Breast epithelium (tissue), 4 donors: ENCODE measurements at places on chromosomes 4 and X.

GRCh38 chr4:121765971-121766538 lies 1.1 kb upstream of the SMIM43 start:
- no peak for DNase-seq

DNA sequence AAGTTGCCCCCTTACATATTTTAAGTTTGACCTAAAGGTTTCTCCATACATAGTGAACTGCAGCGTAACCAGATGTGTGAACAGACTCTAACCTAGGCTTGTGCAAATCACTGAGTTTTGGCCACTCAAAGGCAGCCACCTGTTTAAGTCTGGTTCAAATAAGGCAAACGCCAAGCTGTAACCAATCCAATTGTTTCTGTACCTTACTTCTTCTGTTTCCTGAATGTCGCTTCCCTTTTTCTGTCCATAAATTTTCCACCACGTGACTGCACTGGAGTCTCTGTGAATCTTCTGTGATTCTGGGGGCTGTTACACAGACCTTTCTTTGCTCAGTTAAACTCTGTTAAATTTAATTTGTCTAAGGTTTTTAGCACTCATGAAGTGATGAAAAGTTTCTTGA lies 618.8 kb downstream of the GLUD2 start:
- DNase-seq = no peak

GRCh38 chr4:120517966-120518365 lies 404.6 kb downstream of the PRDM5 start:
- DNase-seq = no peak

DNA sequence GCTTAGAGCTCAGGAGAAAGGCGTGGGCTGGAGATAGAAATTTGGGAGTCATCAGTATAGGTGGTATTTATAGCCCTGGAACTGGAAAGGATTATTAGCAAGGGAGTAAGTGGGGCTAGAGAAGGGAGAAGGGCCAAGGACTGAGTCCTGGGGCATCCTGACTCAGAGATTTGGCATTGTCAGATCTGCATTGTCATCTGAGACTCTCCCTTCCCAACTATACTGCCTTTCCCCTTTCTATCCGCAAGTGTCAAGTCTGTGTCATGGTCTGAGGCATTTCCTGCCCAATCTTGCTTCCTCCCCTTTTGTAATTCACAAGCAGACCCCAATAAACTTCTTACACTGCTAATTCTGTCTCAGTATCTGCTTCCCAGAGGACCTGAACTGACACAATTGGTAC lies 24.4 kb upstream of the SLC25A43 start:
- no peak for DNase-seq

DNA sequence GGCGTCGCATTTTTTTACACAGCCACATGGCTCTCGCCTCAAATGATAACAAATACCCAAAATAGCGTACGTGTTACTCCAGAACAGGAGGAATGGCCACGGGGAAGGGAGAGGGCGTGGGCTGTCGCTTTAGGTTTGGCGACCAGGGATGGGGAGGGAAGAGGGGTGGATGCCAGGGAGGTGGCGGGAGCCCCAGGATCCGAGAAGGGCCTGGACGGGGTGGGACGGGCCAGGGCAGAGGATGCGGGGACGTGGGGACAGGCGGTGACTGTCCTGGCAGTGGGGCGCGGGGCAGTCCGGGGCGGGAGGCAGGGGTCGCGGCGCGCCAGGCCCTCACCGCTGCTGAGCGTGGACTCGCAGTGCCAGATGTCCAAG lies 631 bp downstream of the TMEM47 start:
- DNase-seq = no peak

GRCh38 chrX:87397103-87397886 lies 120.3 kb upstream of the KLHL4 start:
- no peak for DNase-seq

- DNase-seq = no peak
Measured at GRCh38 chr4:124449881-124450280, 262.7 kb downstream of the ANKRD50 start.

- no peak for DNase-seq
Measured at GRCh38 chr4:137390707-137391106, 141.6 kb downstream of the PCDH18 start.

GRCh38 chr4:83890231-83890630 lies 354.3 kb downstream of the GPAT3 start:
- DNase-seq = no peak

DNA sequence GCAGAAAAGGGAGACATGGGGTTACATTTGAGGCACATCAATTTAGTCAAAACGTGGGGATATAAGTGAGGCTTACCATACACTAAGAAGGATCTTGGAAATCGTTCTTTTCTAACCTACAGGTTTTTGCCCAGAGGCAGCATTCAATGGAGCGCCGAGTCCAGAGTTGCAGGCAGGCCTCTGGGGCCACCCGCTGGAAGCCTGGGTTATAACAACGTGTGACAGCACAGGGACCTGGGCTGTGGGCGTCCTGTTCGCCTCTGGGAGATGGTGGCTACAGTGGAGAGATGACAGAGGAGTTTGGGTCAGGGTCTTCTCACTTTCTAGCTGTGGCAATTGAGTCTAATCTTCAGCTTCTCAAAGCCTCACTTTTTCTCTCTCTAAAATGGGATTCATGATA lies 53.9 kb downstream of the ENPP6 start:
- no peak for DNase-seq

GRCh38 chrX:136212557-136213111 lies 38.6 kb downstream of the MAP7D3 start:
- no peak for DNase-seq

DNA sequence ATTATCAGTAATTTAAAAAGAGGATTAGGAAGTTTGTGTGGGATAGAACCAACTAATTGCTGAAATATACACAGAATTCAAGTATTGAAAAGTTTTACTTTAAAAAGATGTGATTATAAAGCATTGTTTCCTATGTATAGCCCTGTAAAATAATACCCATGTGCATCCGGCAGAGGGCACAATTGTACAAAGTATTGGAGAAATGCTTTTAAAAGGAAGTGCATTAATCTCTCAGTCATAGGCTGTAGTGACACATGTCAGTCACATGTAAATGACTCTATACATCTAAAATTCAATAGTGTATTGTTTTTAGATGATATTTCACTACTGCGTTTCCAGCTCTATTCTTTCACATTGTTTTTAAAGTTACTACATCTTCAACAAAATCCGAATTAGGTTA lies 9.7 kb upstream of the GEMIN8 start:
- no peak for DNase-seq

GRCh38 chrX:14865201-14865600 lies 7.7 kb downstream of the FANCB start:
- DNase-seq = no peak

DNA sequence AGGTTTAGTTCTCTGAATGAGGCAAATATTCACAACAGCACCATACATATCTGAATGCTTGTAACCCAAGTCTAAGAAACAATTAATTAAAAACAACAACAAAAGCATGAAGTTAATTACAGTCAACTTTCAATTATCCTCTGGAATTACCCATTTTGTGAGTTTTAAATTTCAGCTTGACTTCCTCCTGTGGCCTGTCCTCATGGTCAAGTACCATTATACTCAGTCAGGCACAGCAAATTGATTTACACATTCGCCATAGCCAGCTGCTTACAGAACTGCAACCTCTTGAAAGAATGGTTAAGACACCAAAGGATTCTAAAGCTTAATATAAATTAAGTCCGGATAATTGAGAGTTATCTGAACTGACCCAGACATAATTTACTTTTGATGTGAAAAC lies 306.5 kb downstream of the CAMK2D start:
- no peak for DNase-seq

DNA sequence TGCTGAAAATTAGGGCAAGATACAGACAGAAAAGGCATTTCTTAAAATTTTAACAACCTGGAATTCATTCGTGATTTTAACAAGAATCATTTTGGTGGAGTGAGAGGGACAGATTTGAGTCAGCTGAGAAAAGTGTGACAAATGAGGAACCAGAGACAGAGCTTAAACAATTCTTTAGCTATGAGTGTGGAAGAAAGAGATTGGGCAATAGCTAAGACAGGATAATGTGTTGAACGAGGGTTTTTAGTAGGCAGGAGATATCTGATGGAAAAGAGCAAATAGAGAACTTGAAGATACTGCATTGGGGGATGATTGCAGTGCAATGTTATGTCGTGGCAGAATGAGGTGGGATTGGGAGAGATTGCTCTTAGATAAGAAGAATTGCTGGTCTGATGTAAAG lies 164.2 kb upstream of the SPRY1 start:
- DNase-seq = no peak

DNA sequence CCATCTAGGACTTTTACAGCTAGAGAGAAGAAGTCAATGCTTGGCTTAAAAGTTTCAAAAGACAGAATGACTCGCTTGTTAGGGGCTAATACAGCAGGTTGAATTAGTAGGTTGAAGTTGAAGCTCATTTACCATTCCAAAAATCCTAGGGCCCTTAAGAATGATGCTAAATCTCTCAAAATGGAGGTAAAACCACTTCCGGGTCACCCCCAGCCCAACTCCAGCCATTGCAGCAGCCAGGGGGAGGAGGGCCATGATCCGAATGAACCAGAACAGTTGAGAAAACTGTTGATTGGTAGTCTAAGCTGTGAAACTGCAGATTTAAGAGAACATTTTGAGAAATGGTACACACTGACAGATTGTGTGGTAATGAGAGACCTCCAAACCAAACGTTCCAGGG lies 245.4 kb downstream of the HNRNPD start:
- no peak for DNase-seq

GRCh38 chrX:38225093-38225492 lies 4.4 kb upstream of the SRPX start:
- DNase-seq = no peak

DNA sequence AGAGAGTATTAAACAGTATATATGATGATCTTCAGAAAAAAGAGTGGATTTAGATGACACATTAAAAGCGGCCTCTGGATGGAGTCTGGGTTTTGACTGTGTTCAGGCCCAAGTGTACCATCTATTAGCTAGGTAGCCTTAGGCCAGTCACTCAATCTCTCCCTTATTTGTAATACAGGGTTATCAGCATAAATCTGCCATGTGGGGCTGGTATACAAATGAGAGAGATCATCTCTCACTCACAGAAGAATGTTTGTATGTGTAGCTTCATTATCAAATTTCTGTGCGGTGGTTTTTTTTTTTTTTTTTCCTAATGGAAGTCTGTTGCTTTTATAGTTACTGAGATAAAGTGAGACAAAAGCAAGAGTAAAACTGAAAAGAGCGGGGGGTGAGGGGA lies 12.7 kb downstream of the SLC2A9 start:
- DNase-seq = no peak

DNA sequence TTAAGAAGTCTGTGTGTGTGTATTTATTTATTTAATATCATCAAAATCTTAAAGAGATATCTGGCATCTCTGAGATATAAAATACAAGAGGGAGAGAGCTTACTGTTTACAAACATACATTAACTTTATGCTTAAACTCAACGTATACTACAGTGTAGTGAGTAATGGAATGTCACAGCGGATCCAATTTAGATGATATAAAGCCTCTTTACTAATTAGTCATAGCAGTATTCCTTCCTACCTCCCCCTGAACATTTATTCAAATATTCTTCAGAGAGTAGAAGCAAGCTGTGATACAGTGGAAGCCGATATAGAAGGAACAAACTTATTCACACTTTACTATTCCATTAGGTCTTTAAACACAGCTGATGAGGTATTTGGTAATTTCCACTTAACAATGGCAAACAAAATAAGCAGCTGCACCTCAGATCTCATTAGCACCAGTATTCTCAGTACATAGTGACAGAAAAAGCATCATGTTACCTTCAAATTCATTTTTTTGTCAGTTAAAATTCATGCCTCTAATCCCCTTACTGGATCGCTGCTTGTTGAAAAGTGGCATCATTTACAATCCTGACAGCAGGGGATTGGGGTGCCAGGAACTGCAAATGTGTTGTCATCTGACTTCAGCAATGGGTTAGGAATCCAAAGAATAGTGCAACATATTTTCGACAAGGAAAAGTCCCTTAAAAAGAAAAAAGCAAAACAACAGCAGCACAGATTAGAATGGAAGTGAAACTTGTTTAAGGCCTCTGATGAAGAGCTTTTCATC lies 658.7 kb upstream of the EPHA5 start:
- DNase-seq = no peak
